ENCODE measurements at places on chromosomes 1 and 21.

DNA sequence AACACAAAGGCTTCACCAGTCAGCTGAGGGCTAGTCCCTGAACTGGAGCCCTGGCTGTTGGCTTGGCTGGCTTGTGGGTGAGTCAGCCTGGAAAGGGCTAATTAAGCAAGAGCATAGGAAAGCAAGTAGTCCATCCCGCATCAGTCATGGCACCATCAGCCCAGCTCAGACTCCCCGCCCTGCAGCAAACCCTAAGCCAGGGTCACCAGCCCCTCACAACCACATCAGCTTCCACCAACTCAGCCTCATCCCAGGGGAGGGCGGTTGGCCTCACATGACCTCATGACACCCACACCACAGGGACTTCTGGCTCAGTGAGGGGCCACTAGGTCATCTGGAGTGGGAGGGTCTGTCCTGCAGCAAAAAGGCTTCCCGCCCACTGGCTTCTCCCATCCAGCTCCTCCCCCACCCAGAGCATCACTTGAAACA is 7.0 kb upstream of the SPATC1L start:
- no peak for DNase-seq

DNA sequence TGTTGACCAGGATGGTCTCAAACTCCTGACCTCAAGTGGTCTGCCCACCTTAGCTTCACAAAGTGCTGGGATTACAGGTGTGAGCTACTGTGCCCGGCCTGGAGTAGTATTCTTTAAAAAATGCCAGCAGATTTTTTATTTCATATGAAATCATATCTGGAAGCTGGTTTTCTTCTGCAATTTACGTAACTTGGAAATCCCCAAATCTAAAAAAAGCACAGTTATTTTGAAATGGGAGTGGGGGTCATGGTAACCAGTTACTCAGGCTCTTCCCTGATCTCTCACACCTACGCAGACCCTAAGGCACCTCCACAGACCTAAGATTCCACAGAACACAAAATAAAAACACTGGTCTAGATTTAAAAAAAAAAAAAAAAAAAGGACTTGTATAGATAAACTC is 219.8 kb downstream of the DAB1 start:
- DNase-seq, result no peak

DNA sequence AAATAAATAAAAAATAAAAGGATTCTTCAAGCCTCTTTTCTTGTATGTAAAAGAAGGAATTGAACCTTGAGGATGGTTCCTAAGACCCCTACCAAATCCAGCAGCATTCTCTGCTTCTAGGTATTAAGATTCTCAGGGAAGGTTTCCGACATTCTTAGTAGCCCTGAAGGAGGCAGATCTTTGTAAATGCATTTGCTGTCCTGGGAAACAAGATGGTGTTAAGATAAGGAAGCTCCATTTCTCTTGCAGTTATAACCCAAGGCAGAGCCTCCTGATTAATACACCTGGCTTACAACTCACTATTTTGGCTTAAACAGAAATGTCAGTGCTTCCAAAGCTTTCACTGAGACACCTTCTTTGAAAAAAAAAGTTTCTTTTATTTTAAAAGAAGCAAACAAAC is 393.8 kb downstream of the DISC1 start:
- no peak for DNase-seq

DNA sequence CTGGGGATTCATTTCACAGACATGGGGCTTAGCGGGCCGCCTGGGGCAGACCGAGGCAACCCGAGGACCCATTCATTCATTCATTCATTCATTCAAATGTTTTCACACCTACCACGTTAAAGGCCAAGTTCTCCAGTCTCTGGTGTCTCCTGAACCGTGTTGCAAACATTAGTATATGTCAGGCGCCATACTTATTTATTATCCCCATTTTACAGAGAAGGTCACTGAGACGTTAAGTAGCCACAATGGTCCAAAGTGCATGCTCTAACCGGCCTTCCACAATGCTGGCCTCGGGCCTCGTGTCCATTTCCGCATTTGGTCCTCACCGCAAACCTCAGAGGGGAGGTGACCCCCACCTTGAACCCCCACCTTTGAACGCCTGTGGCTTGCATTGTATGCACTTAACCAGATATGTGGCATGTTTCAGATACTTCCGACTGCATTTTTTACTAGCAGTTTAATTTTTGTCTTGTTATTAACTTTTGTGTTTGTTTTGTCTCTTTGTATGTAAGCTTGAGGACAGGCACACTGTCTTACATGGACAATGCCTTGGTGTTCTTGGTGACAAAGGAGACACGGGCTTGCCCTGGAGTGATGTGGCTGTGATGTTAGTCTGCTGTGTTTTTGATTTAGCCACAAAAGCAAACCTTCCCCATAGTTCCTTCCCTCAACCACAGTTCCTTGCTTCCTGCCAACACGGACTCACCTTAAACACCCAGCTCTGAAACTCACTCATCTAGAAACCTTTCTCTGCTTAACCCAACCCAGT is 1.2 kb upstream of the IFFO2 start:
- no peak for DNase-seq

DNA sequence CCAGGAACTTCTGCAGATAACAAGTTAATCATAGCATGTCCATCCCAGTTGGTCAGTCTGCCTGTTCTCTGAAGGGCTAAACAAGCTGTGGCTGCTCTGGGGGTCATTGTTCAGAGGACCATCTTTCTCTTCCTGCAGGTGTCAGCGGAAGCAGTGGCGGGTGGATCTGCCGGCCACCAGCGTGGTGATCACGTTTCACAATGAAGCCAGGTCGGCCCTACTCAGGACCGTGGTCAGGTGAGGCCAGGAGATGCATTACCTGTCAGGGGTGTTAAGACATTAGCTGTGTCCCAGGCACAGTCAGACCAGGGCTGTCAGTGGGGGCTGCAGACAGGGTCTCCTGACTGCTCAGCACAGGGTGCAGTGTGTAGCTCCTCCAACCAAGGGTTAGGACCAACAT is 168.8 kb downstream of the GALNT2 start:
- no peak for DNase-seq

DNA sequence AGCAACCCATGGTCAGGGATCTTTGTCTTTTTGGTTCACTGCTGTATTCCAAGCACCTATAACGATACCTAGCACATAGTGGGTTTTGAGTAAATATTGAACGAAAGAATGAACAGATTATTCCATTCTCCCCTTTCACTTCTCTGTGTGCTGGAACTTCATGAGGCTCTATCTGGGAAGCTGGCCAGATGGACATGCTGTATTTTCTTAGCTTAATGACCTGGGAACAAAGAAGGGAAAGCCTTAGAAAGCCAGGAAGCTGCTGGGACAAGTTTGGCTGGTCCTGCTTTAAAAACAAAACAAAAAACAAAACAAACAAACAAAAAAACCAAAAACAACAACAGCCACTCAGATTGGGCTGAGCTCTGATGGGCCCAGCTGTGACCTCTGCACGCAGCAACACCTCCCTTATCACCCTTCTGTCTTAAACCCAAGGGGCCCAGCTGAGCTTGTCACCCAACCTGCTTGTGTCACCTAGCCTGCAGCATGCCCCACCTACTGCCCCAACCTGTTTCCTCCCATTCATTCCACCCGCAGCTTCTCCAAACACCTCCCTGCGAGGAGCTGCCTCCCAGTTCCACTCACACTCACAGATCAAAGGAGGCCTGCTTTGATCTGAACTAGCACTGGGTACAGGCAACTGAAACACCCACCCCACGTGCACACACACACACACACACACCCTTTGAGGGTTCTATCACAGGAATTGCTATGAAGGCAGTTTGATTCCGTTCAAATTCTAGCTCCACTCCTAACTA is 37.1 kb downstream of the SLC30A1 start:
- DNase-seq, result no peak

DNA sequence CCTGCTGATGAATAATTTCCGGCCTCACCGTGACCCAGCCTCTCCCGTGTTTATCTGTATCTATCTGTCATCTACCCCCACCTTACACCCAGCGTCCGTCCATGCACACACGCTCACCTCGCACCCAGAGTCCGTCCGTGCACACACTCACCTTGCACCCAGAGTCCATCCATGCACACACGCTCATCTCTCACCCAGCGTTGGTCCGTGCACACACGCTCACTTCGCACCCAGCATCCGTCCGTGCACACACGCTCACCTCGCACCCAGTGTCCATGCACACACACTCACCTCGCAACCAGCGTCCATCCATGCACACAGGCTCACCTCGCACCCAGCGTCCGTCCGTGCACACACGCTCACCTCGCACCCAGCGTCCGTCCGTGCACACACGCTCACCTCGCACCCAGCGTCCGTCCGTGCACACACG is 25.0 kb upstream of the COL18A1 start:
- DNase-seq, result no peak

DNA sequence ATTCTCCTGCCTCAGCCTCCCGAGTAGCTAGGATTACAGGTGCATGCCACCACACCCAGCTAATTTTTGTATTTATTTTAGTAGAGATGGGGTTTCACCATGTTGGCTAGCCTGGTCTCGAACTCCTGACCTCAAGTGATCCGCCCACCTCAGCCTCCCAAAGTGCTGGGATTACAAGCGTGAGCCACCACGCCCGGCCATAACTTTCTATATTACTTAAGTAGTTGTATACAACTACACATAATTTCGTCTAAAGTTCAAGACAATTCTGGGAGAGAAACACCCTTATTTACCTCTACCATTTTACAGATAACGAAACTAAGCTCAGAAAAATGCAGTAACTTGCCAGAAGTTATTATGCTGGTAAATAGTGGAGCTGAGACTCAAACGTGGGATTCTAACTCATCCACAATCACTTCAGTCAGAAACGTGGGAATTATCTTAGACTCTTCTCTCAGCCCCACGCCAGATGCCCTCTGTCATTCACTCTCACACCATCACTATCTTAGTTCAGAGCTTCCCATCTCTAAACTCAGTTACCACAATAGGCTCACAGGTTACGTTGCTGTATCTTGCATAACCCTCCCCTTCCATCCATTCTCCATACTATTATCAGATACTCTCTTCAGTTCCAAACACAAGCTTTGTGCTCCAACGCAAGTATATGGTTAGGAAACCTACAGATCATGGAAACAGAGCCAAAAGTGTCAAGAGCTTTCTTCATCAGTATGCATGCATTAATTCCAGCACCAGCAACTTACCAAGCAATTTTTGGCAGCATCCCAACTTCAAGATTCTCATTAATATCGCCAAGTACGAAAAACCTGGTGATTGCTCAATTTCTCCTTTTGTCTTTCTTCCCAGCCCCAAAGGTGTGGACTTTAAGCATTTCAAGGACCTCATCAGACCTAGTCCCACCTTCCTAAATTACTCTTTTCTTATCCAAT is 69.3 kb downstream of the RERE start:
- no peak for DNase-seq

GRCh38 chr1:33178836-33179439 is 2.9 kb downstream of the TRIM62 start:
- no peak for DNase-seq

GRCh38 chr1:105874621-105875020 is 1181.9 kb upstream of the PRMT6 start:
- DNase-seq, result no peak

- no peak for DNase-seq
Observed at GRCh38 chr1:34164771-34165391, at the start of gene CSMD2. TSS of gene CSMD2 (minus strand) at chr1:34165230. CDS start at chr1:34165097, 133 bp downstream.

DNA sequence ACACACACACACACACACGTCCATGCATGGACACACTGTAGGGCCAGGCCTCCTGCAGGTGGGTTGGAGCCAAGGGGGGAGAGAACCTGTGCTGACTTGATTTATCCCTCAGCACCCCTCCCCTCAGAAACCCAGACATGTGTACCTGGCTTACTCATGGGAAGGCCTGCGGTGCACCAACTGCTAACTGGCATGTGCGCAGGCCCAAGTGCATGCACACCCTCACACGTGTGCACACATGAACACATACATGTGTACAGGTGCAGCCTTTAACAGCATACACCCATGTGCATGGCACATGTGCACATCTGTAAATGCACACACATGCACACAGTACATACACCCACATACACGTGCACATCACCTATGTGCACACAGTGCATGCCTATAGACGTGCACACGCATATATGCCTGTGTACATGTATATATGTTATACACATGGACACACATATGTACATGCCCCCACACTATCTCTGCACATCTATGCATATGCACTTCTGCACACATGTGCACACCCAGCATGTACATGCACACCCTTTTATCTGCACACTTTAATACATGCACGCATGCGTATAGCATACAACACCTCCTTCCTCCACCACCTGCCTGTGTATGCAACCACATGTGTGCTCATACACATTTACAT is 67.5 kb downstream of the TRIM11 start:
- DNase-seq, result no peak

GRCh38 chr1:223331929-223332328 is 32.0 kb downstream of the SUSD4 start:
- no peak for DNase-seq

Data from GDM1 (cell line).